HTR-8/SVneo (cell line): ENCODE measurements at places on chromosomes 16 and 17.

GRCh38 chr16:86298758-86299134, 211.6 kb upstream of the FOXF1 start:
- no peak for DNase-seq

DNA sequence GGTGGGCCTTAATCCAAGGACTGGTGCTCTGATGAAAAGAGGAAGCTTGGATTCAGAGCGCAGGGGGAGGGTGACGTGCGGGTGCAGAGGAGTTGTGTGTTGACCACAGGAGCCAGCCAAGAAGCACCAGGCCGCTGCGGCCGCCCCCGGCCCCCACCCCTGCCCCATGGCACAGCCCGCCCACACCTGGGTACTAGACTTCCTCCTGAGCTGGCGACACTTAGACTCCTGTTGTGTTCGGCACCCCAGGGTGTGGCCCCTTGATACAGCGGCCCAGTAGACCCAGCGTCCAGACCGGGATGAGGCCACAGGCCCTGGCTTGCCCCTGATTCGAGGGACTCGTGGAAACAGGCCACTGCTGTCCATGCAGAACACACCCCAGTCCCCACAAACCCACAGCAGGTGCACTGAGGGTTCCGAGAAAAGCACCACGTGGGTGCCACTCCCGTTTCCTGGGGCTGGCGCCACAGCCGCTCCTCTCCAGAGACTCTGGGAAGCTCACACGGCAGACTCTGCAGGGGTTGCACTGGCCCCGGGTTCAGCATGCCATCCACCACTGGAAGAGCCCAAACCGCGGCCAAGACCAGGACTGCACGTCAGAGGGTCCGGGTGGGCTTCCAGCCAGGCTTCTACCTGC, 5.7 kb upstream of the SNAI3 start:
- no peak for DNase-seq

- DNase-seq = no peak
Observed at GRCh38 chr17:28882154-28882895, 15.2 kb downstream of the FLOT2 start.

GRCh38 chr17:40290629-40291280, 3.1 kb downstream of the CDC6 start:
- no peak for DNase-seq

GRCh38 chr16:20107083-20107482, 33.4 kb upstream of the GPR139 start:
- no peak for DNase-seq

GRCh38 chr17:8014558-8014850, 12.1 kb downstream of the GUCY2D start:
- no peak for DNase-seq

- DNase-seq = no peak
Observed at GRCh38 chr16:59783191-59783590, 1049.1 kb upstream of the GOT2 start.

- DNase-seq = no peak
Observed at GRCh38 chr17:67503739-67504138, 126.7 kb downstream of the PITPNC1 start.

DNA sequence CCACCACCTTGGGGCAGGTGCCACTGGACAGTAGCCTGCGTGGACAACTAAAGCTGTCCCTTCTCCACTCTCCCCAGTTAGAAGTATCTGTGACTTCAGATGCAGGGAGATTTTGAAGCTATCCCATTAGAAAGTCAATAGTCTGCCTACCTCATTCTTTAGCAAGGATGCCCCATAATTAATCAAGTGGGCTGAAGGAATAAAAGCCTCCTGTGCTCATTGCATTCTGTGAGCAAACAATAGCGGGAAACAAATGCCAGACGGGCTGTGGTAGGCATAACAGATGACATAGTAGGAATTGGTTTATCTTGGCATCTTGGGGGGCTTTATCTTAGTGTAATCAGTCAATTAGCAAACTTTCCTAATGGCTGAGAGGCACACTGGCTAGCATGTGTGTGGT, 96.7 kb upstream of the HSBP1 start:
- no peak for DNase-seq

GRCh38 chr17:48451489-48451888, 21.5 kb upstream of the SKAP1 start:
- no peak for DNase-seq

DNA sequence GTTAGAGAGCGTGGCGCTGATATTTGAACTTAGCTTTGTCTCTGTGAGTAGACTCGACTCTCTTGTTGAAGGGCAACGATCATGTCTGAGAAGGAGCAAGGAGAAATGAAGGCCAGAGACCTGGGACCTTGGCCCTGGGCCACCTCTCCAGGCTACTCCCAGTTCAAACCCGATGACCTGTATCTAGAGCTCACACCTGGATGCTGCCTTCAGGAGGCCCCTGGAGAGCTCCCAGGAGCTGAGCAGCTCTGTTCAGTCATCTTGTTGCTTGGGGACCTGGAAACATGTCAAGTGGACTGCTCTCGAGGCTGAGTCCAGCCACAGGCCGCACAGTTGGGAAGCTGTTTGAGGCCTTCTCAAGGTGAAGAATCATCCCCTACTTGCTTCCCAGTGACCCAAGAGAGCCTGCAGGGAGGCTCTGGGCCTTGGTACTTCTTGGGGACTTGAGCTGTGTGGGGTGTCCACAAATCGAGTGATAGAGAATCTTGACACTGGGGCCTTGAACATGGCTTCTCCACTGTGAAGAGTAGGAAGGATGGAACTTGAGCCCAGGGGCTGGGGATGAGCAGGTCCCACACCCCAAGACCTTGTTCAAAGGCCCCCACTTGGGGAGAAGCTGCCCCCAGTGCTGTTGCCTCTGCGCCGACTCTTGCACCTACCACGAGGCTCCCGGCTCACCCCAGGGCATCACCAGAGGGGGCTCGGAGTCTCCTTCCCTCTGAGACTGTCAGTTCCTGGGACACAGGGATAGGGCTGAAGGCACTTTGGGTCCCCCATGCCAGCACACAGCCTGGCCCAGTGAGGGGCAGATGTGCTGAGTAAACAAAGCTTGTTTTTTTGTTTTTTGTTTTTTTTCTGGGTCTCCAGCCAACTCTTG, 112.1 kb downstream of the IRX5 start:
- DNase-seq = no peak

GRCh38 chr16:9039210-9039609, 52.2 kb upstream of the HAPSTR1 start:
- no peak for DNase-seq

DNA sequence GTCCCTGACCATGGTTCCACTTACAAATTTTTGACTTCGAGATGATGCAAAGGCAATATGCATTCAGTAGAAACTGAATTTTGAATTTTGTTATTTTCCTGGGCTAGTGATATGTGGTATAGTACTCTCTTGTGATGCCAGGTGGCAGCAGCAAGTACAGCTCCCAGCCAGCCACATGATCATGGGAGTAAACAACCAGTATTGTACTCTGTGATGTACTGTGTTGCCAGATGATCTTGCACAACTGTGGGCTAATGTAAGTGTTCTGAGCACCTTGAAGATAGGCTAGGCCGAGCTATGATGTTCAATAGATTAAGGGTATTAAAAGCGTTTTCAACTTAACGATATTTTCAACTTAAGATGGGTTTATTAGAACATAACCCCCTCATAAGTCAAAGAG, 250.8 kb downstream of the STX8 start:
- DNase-seq = no peak

DNA sequence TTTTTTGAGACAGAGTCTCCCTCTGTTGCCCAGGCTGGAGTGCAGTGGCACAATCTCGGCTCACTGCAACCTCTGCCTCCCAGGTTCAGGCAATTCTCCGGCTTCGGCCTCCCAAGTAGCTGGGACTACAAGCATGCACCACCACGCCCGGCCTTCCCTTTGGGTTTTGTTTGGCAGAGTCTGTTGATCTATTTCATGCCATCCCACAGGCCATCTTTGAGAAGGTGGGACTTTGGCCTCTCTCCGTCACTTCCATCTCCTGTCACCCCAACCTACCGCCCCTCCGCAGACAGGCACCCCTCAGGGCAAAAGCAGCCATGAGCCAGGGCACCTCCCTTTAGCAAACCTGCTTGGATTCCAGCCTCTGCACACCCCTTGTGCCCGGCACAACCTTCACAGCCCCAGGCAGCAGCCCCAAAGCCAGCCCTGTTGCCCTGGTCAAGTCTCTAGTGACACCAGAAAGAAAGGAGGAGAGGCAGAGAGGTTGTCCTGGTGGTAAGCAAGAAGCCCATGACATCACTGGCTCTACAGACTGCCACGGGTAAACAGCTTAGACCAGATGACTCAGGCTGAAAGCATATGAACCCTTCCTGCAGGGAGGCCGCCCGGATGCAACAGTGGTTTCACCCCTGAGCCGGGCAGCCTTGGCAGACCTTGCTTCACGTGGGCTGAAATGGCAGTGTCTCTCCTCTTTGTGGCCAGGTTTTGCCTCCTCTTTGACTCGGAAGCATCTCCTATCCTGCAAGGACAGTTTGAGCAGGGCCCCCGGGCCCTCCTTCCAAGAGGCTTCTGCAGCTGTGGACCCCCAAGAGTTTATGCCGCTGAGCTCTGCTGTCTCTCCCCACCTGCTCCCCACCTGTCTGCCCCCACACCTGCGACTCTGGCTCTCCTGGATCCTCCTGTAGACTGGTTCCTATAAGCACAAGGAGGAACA, 8.1 kb upstream of the TIMP2 start:
- peak; percentile 84 for DNase-seq

DNA sequence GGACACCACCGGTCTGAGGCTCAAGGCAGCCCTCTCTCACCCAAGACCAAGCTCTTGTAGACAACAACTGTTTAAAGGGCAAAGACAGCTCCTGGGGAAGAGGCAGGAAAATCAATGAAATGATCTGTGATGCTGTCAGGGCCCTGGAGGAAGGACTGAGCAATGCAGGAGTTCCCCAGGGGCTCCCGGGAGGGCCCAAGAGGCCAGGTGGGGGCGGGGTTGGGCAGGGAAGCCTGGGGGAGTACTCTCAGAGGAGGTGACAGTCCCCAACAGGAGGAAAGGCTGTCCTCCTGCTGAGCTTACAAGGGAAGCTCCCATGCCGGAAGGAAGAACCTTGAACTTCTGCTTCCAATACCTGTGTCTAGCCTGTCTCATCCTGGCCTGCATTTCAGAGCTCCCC, 8.3 kb upstream of the NOS2 start:
- no peak for DNase-seq

DNA sequence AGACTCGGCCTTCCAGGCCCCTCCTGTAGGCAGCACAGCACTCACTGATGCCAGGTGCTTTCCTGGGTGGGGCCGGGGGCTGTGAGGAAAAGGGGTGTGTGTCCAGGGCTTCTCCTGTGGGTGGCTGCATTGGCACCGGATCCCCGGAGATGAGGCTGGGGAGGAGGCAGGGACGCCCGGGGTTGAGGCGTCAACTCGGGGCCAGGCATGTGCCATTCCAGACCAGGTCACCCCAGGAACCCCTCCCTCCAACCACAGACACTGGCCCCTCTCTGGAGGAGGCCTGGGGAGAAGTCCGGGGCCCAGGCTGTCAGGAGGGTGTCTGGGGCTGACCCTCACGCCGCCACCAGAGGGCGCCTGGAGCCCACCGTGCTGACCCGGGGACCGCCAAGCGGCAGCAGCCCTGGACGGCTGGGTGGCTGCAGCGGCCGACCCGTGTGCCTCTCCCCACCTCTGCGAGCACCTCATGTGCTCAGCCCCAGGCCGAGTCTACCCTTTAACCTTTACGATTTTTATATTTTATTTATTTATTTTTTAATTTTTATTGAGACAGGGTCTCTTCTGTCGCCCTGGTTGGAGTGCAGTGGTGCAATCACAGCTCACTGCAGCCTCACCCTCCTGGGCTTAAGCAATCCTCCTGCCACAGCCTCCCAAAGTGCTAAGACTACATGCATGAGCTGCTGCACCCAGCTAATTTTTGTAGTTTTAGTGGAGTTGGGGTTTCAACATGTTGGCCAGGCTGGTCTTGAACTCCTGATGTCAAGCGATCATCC, 3.2 kb upstream of the METRN start:
- DNase-seq = peak; percentile 84

DNA sequence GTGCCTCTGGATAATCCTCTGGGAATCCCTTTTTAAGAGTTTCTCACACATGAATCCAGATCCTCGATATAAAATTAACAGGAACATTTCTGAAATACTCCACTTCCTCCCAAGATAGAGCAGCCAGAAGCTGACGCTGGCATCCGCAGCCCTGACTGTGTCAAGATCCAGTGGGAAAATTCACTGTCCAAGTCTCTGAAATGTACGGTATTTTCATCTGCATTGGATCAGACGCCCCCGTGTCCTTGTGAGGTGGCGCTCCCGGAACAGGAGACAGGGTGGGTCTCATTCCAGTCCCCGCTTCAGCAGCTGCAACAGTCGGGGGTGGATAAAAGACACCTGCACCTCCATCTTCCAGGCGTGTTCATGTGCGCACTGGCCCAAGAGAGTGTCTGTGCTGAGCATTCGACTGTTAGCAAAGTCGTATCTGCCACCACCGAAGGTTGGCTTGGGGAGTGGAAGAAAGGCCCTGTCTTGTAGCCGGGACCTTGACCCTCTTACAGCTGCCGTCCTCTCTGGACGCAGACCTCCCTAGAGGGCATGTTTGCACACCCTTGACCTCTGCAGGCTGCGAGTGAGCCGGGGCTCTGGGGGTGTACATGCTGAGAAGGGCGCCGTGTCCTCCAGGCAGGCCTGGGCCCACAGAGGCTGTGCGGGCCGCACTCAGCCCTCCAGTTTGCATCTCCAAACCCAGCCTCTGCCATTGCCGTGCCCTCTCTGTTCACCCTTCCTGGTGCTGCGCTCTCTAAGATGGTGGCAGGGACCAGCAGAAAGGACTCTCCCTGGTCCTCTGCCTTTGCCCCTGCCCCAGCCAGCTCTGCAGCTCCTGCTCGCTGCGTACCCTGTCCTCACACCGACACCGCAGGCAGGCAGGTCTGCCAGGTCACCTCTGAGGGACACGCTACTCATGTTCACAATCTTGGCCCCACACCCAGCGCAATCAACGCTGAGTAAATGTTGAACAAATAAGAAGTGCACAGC, 72.0 kb upstream of the CHMP6 start:
- DNase-seq = no peak

DNA sequence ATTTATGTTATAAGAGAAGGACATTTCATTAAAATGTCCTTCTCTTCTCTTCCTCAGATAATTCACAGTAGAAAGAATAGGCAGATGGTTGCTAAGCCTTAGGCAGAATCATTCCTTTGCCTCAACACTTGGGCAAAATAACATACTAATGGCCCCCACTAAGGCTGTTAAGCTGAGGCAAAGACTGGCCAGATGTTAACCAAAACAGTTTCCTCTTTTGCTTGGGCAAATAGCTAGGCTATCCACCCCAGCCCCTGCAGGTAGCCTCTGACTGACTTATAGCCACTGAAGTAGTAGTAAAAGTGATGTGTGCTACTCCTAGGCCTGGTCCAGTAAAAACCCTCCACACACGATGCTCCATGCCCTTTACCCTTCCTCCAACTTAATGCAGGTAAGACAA, 55.2 kb downstream of the SPAG9 start:
- DNase-seq = no peak

- DNase-seq = peak; percentile 70
Observed at GRCh38 chr16:4290236-4290830, 17.5 kb upstream of the TFAP4 start.

GRCh38 chr17:28523876-28524275, 17.7 kb downstream of the FOXN1 start:
- no peak for DNase-seq
